ENCODE measurements at places on chromosomes 6 and 20.

DNA sequence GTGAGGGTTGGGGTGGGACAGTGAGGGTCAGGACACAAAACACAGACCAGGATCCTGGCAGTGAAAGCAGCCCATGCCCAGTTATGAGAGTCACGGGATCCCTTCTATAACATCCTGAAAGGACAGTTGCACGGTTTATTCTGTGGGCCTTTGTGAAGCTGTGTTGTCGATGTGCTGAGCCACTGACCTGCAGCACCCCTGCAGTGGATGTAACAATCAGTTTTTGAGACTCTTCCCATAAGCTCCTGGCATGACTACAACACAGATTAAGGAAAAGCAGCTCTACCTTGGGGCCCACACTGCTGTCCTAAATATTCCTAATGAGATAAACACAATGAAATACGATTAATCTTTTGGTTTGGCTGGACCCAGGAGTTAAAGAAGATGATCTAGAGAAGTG lies 3.7 kb downstream of the PYGB start:
- DNase-seq: no peak

- no peak for DNase-seq
These were observed 255.4 kb downstream of the ATXN1 start for GRCh38 chr6:16505711-16506357.

GRCh38 chr6:4853349-4853748 lies 77.1 kb downstream of the CDYL start:
- no peak for DNase-seq

DNA sequence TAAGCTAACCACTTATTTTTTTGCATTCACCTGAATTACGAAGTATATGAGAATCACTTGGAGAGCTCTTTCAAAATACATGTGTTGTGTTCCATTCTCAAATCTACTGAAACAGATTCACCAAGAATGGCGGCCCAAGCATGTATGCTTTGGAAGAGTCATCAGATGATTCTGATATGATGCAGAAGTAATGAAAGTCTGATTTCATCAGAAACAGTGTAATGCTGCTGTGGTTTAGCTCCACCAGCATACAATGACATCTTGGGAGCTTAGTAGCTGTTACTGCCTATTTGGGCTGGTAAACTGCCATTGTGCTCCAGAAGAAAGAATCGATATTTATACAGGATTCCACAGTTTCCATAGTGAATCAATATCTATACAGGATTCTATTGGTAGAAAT lies 52.9 kb downstream of the UBR2 start:
- DNase-seq: no peak

DNA sequence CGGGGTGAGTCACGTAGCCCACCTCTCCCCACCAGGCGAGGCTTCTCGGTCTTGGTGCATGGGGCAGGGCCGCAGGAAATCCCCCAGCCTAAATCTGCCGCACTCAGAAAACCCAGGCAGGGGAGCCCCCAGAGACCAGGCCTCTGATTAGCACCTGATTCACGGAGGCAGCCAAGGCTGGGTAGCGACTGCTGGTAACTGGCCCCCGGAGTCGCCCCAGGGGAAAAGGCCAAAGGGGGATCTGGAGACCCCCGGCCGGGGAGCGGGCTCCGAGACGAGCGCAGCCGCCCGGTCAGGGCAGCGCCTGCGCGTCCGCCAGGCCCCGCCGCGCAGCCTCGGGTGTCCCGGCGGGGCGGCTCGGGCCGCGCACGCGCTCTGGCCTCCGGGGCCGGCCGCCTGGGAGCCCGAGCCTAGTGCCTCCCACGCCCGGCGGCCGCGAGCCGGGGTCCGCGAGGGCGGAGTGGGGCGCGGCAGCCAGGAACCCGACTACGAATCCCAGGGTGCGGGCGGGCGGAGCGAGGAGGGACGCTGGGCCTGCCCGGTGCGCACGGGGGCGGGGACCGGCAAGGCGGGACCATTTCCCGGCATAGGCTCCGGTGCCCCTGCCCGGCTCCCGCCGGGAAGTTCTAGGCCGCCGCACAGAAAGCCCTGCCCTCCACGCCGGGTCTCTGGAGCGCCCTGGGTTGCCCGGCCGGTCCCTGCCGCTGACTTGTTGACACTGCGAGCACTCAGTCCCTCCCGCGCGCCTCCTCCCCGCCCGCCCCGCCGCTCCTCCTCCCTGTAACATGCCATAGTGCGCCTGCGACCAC lies at the start of gene DUSP22:
TSS of gene DUSP22 (plus strand) at position 791 of the 809 bp plus-strand sequence. CDS start 53 bp downstream, outside the sequence.
- DNase-seq: no peak

DNA sequence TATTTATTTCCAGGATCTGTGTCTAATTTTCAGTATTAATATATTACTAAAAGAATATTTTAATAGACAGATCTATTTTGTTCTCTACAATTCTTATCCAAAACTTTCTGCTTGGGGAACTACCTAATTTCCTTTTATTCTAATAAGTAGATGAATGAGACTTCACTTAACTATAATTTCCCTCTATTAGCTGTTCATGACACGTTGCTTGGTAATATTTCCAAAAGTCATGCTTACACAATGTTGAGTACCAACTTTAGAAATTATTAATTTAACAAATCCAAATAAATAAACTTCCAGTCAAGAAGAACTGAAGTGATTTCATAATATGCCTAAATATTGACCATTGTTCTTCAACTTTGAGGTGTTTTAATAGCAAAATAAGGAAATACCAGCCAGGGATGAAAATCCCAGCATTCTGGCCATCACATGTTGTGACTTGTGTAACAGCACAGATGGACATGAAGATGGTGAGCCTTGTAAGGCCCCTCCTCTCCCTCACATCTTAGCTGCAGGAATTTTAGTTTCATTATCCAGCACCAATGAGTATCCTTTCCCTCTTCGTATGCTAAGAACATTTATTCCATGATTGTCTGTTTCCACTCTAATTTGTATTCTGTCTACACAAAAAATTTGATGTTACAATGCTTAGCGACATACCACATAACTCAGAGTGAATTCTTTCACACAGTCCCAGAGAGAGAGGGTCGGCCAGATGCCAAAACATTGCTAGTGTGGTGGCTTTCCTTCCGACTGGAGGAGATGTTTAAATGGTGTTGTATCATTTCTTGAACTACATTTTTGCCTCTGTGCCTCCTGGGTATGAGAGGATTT lies 137.5 kb downstream of the FOXA2 start:
- no peak for DNase-seq

- DNase-seq: no peak
These were observed 20.5 kb downstream of the QKI start for GRCh38 chr6:163435023-163435422.

Data from NCI-H1092 (cell line).